ENCODE measurements at places on chromosomes 1 and 21.
A peak's percentile ranks its signal among the peaks of the same experiment; 100 is the strongest.

DNA sequence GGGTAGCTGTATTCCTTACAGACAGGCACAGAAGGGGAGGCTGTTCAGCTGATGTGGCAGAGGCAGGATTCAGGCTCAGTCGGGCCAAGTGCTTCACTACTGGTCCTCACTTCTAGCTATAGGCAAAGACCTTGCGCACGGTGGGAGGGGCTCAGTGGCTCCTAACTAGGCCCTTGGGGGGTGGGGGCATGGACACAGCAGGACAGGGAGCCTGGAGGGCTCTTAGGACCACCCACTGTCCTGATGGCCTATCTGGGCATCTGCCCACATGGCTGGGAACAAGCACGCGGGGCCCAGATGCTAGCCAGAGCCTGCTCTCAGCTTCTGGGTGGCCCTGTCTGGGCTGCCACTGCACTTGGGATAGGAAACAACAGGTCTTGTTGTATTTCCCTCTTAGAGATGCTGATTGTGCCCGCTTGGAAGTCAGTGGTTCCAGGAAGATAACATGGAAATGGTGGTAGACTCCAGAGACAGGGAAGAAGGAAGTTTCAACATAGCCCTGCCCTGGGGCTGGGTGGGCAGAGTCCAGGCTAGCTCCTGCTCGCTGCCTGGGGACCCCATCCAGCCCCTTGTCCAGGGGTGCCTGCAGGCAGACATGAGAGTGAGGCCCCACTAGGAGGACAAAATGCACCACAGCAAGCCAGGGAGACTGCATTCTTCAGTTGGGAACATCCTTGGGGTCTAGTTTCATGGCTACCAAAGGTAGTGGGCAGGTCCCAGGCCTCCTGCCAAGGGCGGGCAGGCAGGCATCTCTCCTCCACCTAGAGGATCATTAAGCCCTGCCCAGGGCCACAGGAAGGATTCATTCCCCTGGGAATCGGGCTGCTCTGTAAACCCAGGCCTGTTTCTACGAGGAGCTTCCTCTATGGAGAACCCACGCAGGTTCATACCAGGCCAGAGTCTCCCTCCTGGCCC lies 102.5 kb downstream of the BCAR3 start:
- DNase-seq, result no peak

GRCh38 chr1:111802110-111802509 lies 46.4 kb downstream of the DDX20 start:
- DNase-seq, result no peak

- no peak for DNase-seq
Measured at GRCh38 chr1:234874291-234875288, 254.0 kb downstream of the TOMM20 start.

GRCh38 chr1:243428617-243429342 lies 172.9 kb downstream of the SDCCAG8 start:
- DNase-seq, result no peak

GRCh38 chr1:90149101-90149500 lies 154.2 kb downstream of the ZNF326 start:
- DNase-seq, result no peak

- no peak for DNase-seq
Measured at GRCh38 chr1:19878637-19878985, 3.6 kb upstream of the OTUD3 start.

DNA sequence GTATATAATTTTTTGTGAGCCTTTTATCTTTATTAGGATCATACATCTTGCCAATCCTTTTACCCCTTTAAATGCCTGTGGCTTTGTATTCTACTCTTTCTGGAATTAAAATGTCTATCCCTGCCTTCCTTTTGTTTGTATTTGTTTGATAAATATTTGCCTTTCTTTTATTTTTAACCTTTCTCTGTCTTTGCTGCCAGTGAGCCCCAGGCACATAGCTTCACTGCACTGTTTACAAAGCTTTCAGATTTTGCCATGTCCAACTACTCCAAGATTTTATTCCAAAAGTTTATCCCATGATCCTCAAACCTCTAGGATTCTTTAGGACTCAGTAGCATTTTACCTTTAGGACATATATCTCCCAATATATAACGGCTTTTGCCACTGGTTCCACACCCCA lies 281.2 kb downstream of the PAPPA2 start:
- no peak for DNase-seq

- DNase-seq, result no peak
Measured at GRCh38 chr21:42117967-42118780, 47.1 kb downstream of the UMODL1 start.

GRCh38 chr21:39348355-39349210 lies at the start of gene HMGN1:
HMGN1 (minus strand) TSS chr21:39349088; CDS start chr21:39348917, 171 bp downstream.
- DNase-seq, result peak; percentile 82

DNA sequence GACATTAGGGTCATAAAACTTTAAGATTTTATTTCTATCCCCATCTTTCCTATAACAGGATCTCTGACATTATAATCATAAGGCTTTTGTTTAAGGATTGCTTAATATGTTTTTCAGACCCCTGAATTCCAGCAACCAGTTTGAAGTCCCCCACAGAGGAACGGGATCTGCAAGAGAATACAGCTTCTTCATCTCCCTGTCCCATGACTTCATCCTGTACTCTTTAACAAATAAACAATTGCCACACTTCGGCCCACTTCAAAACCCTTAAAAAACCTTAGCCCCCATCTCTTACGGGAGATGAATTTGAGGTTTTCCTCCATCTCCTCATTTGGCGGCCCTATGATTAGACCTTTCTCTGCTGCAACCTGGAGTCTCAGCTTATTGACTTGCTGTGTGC lies 35.8 kb downstream of the TESK2 start:
- DNase-seq, result no peak

- no peak for DNase-seq
Measured at GRCh38 chr1:24441996-24442668, 26.5 kb downstream of the NIPAL3 start.

DNA sequence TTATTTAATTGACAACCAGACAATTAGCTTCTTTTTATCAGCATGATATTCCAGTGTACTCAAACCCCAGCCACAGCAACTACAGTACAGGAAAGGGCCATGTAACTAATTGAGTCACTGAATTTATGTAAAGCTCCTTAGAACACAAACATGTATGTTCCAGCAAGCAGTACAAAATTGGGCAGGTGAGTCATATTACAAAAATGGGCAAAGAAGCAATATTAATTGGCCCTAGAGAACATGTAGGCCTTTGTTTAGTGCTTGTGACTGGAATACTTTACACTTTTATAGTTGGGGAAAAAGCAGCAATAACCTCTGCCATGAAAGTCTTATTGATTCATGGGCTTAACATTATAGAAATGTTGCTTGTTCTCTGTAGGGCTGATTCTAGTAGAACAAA lies 31.8 kb downstream of the CLEC20A start:
- no peak for DNase-seq

DNA sequence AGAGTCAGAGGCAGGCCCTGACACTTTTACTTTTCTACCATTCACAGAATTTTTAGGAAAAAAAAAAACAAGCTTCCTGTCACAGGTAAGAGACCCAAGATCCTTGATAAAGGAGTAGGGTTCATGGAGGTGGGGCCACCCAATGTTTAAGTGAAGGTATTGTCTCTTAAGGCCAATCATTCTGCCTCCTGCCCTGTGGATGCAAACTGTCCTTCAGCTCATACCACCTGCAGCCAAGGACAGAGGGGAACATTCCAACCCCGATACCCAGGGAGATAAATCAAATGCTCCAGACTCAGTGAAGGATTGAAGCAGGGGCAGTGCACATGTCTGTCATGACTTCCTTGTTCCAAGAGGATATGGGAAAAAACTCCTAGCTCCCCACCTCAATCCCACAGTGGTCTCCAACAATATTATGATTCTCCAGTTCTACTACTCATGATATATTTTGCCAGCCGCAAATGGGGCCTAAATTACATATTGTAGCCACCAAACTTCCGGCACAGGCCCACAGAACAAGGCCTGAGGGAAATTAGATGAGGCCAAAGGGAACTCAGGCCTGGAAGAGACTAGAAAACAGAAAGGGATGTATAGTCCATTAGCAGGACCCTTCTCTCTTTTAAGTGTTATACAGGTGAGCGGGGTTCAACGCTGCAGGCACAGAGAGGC lies 59.5 kb downstream of the TRABD2B start:
- DNase-seq, result no peak

DNA sequence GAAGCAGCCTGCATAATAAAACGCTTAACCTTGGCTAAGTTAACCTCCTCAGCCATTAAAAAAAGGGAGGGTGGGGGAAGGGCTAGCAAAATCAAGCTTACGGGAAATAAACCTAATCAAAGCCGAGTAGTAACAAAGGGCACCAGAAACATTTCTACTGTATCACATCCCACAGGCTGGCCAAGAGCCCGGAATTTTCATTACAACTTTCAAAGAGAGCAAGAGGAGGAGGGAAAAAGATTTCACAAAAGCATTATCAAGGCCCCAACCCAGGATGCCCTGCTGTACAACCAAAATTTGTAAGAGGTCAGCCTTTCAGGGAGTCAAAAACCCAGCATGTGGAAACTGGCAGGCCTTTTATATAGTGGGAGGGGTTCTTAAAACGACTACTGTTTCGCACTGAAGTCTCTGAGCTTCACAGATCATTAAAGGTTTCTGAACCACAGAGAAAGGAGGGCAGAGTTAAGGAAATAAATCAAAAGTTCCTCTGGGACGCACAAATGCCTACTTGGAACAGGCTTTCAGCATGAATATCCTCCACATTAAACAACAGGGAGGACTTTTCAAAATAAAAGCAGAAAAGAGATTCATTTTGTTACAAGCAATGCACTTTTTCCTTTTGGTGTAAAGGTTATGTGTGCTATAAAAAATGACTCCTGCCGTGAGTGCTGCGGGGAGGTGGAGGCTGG lies 90.4 kb downstream of the SLC45A1 start:
- peak; percentile 77 for DNase-seq

DNA sequence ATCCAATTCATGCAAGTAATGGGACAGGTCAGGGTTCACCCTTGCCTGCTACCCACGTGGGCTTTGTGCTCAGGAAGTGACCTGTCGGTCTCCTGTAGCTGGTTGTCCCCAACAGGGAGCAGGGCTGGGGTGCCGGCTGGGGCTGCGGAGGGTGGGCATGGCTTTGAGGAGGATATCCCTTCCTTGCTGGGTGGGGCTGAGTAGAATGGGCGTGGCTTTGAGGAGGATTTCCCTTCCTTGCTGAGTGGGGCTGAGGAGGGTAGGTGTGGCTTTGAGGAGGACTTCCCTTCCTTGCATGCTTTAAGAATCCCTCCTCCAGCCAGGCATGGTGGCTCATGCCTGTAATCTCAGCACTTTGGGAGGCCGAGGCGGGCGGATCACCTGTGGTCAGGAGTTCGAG lies 151.3 kb downstream of the CLIC6 start:
- no peak for DNase-seq

DNA sequence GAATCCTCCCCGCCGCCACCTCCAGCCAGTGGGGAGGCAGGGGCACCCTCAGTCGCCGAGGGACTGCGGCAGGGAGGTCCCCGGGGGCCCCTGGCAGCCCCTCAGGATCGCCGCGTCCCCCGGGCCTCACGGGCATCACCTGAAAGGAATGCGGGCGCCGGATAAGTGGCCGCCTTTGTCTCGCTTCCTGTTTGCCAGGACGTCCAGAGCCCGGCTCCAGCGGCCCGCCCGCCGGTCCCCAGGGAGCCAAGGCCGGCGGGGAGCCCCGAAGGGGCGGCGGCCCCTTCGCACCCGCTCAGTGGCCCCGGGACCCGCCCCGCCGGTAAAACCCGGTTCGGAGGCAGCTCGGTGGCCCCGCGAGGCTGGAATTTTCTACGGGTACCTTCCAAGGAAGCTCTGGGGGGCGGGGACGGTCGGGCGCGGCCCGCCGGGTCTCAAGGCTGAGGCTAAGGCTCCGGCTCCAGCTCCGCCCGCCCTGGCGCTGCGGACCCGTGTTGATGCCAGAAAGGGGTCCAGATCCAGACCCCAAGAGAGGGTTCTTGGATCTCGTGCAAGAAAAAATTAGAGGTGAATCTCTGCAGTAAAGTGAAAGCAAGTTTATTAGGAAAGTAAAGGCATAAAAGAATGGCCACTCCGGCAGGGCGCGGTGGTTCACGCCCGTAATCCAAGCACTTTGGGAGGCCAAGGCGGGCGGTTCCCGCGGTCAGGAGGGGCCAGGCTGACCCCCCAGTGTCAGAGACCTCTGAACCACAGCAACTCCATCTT lies 12.6 kb downstream of the TINAGL1 start:
- no peak for DNase-seq

GRCh38 chr21:34154878-34155277 lies 81.5 kb downstream of the MRPS6 start:
- DNase-seq, result no peak

GRCh38 chr1:45617618-45618017 lies 6.2 kb downstream of the CCDC17 start:
- DNase-seq, result no peak

- no peak for DNase-seq
Measured at GRCh38 chr1:229230140-229230892, 40.6 kb upstream of the RAB4A start.

DNA sequence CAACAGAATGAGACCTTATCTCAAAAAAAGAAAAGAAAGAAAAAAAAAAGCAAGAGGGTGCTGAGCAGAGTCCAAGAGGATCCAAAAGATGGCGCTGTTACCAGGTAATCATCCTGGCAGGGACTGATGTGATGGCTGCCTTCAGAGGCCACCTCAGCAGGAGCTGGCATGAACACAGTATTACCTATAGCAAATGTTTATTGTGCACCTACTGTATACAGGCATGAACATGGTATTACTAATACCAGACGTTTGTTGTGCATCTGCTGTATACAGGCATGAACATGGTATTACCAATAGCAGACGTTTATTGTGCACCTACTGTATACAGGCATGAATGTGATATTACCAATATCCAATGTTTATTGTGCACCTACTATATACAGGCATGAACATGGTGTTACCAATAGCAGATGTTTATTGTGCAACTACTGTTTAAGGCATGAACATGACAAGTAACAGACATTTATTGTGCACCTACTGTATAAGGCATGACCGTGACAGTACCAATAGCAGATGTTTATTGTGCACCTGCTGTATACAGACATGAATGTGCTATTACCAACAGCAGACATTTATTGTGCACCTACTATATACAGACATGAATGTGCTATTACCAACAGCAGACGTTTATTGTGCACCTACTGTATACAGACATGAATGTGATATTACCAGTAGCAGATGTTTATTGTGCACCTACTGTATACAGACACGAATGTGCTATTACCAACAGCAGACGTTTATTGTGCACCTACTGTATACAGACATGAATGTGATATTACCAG lies 115.1 kb upstream of the TMEM51 start:
- DNase-seq, result no peak

DNA sequence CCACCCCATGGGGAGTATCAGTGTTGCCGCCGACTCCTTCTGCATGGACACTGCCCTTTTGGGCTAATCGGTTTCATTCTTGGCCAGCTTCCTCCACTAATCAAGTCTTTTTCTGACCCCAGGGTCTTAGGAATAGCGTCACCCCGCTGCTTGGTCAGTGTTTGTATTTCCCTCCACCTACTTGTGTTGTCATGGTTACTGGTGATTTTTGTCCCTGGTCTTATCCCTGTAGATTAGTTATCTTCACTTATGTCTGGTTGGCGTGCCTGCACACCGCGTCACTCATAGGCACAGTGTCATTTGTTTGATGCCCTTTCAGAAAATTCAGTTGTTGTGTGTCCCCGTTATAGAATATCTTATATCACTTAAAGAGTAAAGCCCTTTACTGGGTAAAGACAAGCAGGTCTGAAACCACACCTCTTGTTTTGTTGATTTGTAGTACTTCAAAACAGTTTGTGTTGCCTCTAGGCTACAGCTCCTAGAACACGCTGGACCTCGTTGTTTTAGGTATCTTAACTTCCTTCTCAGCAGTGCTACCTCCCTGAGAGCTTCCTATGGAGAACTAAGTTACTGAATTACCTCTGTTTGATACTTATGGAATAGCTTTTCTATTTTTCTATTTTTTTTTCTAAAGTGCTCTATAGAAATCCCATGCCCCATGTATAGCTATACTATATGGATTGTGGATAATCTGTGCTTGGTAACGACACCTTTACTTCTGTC lies 868 bp downstream of the PPP1R12B start:
- no peak for DNase-seq
